ENCODE measurements at places on chromosomes 2 and 18. TPM values are rescaled to one million over a fixed set of nuclear protein-coding genes. Genes with fewer than 3 reads are reported as not detected.

DNA sequence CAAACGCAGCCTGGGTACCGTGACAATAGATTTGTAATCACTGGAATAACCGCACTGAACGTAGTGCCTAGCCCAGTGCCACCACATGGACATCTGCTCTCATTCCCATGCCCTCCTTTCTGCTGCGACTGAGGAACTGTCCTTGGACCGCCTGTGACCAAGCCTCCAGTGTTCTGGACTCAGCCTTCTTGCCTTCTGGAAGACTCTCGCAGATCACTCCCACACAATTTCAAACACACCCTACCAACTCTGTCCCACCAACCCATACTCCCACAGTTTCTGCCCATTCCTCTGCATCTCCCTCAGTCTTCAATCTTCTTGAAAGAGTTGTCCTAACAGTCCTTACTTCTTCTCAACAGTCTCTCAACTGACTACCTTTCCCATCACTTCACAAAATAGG lies 2.1 kb downstream of the RNF149 start:
- H3K27me3 ChIP-seq = no peaks in the 10 kb centered on the region
- peak overlapping the region; percentile 94 for H3K4me3 ChIP-seq
- peaks cover 4% of the 10 kb centered on the region for H3K4me1 ChIP-seq
- peak overlapping the region; percentile 92 for H3K27ac ChIP-seq
- DNase-seq = no peak
- no peaks in the 10 kb centered on the region for H3K36me3 ChIP-seq

- no peaks in the 10 kb centered on the region for H3K36me3 ChIP-seq
- H3K27me3 ChIP-seq = no peaks in the 10 kb centered on the region
- no peaks in the 10 kb centered on the region for H3K4me1 ChIP-seq
- DNase-seq = no peak
These were observed 30.1 kb upstream of the ZNF516 start for GRCh38 chr18:76524900-76525698.

DNA sequence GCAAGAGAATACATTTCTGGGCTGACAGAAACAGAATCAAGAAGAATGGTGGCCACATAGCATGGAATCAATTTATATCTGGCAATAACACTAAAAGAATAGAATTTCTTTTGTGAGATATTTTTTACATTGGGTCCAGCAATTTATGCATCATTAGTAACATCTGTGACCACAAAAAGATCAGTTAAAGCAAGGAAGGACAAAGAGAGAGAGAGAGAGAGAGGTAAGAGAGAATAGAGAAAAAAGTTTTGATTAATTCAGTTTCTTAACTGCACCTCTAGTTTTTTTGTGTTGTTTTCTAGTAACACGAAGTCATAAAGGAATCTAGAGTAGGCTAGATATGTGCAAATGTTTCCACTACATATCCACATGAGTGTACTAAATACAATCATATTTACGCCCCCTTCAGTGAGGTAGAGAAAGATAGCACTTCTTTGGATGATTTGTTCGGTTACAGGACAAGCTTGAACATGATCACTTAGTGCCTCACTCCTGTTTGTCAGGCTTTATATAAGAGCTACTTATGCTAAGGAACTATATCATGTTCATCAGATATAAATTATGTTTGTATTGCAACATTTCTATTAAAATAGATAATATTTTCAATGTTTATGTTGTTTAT lies 247.4 kb upstream of the COL3A1 start:
- H3K4me3 ChIP-seq = no peak overlapping the region
- no peak overlapping the region for H3K27ac ChIP-seq
- H3K4me1 ChIP-seq = no peaks in the 10 kb centered on the region

- DNase-seq = no peak
- H3K4me1 ChIP-seq = no peaks in the 10 kb centered on the region
- H3K4me3 ChIP-seq = no peak overlapping the region
- H3K27me3 ChIP-seq = no peaks in the 10 kb centered on the region
- no peak overlapping the region for H3K27ac ChIP-seq
These were observed 156.1 kb downstream of the AGPS start for GRCh38 chr2:177548636-177549035.

The TBC1D8 gene
- 269 TPM for total RNA-seq

DNA sequence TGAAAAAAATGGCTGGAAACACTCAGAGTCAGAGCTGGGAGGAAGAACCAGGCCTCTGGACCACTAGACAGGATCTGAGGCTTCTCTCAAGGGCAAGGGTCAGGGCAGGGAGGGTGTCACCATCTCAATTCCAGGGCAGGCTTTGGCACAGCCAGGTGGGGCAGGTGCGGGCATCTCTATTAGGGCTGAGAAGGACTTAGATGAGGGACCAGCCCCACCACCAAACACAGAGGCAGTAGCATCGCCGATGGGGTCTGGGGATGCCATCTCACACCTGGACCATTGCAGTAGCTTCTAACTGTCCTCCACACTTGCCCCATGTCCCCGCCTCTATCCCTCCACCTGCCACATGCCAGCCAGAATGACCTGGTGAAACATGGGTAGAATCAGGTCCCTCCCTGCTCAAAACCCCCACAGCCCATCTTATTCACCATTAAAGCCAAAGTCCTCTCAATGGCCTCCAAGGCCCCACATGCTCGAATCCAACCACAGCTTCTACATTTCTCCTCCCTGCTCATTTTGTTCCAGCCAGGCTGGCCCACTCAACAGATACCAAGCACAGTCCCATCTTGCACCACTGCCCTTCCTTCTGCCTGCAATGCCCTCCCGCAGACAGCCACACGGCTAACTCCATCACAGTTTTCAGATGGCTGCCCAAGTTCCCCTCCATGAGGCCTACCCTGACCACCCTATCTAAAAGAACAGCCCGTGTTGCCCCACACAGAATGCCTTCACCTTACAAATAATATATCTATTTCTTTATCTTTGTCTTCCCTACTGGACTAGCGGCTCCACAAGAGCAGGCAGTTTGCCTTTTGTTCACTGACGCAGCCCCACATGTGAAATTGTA lies 177.4 kb downstream of the SMAD2 start:
- no peak overlapping the region for H3K27ac ChIP-seq
- H3K36me3 ChIP-seq = no peaks in the 10 kb centered on the region
- DNase-seq = no peak
- H3K27me3 ChIP-seq = no peaks in the 10 kb centered on the region
- peaks cover 8% of the 10 kb centered on the region for H3K4me1 ChIP-seq

DNA sequence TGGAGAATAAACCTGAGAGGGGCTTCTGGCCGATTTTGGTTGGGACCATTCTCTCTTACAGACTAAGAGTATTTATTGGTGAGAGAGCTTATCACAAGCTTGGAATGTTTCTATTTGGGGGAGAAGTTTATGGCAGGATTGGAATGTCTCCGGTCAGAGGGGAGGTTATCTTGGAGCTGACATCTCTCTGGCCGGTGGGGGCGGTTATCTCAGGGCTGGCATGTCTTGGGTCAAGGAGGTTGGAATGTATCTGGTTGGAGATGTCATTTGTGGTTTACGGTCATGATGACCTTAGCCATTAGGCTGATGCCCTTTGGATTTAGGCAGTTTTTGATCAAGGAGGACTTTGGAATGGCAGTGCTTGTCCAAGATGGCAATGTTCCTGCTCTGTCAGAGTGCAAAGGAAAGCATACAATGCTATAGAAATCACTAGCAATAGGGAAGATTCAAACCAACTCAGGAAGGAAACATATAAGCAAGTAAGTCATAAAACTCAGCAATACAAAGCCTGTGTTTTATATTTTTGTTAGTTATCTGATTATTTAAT lies 362.4 kb upstream of the LRATD1 start:
- no peaks in the 10 kb centered on the region for H3K36me3 ChIP-seq
- no peaks in the 10 kb centered on the region for H3K4me1 ChIP-seq
- no peaks in the 10 kb centered on the region for H3K27me3 ChIP-seq
- DNase-seq = no peak
- no peak overlapping the region for H3K27ac ChIP-seq

GRCh38 chr2:68236103-68236734 lies 16.1 kb downstream of the PPP3R1 start:
- H3K27me3 ChIP-seq = no peaks in the 10 kb centered on the region
- H3K4me3 ChIP-seq = no peak overlapping the region
- DNase-seq = no peak
- H3K36me3 ChIP-seq = no peaks in the 10 kb centered on the region

DNA sequence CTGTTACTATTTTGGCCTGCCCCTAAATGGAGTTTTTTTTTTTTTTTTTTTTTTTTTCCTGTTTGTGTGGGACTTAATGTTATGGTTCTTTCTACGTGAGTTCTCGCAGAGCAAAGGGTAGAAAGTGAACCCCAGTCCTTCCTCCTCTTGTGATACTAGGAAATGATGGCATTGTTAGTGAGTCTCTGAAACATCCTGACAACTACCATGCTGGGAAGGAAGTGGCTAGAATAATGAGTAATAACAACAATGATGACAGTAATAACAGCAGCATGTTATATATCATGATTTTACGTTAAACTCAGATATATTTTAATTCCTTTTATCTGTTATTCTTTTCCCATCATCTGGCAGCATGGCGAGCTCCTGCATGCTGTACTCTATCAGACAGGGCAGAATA lies 216.2 kb upstream of the LINC00305 start:
- no peak overlapping the region for H3K27ac ChIP-seq
- H3K27me3 ChIP-seq = no peaks in the 10 kb centered on the region
- no peaks in the 10 kb centered on the region for H3K36me3 ChIP-seq
- DNase-seq = no peak
- no peak overlapping the region for H3K4me3 ChIP-seq
- no peaks in the 10 kb centered on the region for H3K4me1 ChIP-seq

The CNOT11 gene
- 46.8 TPM for total RNA-seq

GRCh38 chr2:23283-23682 lies 23.0 kb downstream of the FAM110C start:
- H3K27ac ChIP-seq = no peak overlapping the region
- no peak for DNase-seq
- no peaks in the 10 kb centered on the region for H3K36me3 ChIP-seq

DNA sequence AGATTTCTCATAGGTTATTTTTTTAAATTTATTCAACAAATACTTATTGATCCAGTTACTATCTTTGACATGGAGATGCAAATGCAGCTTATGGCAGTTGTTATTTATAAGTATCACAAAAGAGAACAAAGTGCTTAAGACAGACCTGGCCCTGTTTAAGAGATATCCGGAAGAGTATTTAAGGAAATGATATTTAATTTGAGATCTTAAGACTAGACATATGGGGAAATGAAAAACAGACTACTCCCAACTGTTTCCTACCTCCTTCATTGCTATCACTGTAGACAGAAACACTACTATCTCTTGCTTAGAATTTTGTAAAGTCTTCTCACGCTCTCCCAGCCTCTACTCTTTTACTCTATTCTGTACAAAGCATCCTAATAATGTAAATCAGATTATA lies 36.0 kb downstream of the RPRD1A start:
- no peak for DNase-seq
- H3K4me1 ChIP-seq = no peaks in the 10 kb centered on the region
- H3K36me3 ChIP-seq = no peaks in the 10 kb centered on the region
- no peak overlapping the region for H3K27ac ChIP-seq
- H3K27me3 ChIP-seq = no peaks in the 10 kb centered on the region

The ERMN gene
- total RNA-seq = 5.0 TPM

The SPATA3 gene
- total RNA-seq = not detected

GRCh38 chr2:97936199-97936598 lies 59.5 kb downstream of the TMEM131 start:
- H3K36me3 ChIP-seq = no peaks in the 10 kb centered on the region
- H3K27me3 ChIP-seq = no peaks in the 10 kb centered on the region
- no peak overlapping the region for H3K4me3 ChIP-seq
- H3K27ac ChIP-seq = no peak overlapping the region
- peaks cover 33% of the 10 kb centered on the region for H3K4me1 ChIP-seq
